Effector CD4-positive, alpha-beta T cell (primary cell): ENCODE measurements at places on chromosomes 2 and 18.

DNA sequence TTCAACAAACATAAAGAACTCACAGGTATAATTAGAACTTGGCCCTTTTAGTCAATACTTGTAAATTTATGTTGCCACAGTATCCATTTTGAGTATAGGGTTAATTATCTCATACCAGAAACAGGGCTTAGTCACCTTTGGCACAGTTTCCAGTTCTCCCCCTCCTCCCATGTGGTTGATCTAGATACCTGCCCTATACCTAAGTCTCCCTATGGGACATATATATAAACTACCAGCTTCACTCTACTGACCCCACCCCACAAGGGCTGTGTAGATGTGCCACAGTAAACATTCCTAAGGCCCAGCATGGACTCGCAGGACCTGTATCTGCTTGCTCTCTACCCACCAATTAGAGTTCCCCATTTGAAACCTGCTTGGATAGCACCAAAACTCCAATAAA is 371.7 kb upstream of the RND3 start:
- DNase-seq = no peak

- DNase-seq = no peak
Observed at GRCh38 chr2:8487461-8487932, 194.4 kb upstream of the ID2 start.

GRCh38 chr18:5110266-5110665 is 86.8 kb downstream of the AKAIN1 start:
- DNase-seq = no peak

- DNase-seq = no peak
Observed at GRCh38 chr2:9057939-9058761, 54.7 kb upstream of the MBOAT2 start.

- no peak for DNase-seq
Observed at GRCh38 chr2:15776629-15776919, 163.8 kb upstream of the MYCN start.

DNA sequence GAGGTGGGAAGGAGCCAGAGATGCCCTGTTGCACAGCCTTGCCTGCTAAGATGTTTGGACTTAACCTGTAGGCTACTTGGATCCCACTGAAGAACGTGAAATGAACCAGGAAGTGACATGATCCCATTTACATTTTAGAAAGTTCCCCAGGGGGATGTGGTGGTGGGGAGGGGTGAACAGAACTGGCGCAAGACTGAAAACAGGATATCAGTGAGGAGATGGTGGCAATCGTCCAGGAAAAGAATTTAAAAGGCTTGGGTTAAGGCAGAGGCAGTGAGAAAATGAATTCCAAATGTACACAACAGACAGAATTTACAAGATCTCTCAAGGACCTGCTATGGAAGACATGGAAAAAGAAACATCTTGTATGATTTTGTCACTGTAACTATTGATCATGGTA is 42.3 kb downstream of the SULT1C2 start:
- DNase-seq = no peak

GRCh38 chr2:178895872-178896271 is 88.6 kb upstream of the TTN start:
- DNase-seq = no peak

GRCh38 chr2:170277951-170278350 is 100.0 kb downstream of the MYO3B start:
- DNase-seq = no peak

DNA sequence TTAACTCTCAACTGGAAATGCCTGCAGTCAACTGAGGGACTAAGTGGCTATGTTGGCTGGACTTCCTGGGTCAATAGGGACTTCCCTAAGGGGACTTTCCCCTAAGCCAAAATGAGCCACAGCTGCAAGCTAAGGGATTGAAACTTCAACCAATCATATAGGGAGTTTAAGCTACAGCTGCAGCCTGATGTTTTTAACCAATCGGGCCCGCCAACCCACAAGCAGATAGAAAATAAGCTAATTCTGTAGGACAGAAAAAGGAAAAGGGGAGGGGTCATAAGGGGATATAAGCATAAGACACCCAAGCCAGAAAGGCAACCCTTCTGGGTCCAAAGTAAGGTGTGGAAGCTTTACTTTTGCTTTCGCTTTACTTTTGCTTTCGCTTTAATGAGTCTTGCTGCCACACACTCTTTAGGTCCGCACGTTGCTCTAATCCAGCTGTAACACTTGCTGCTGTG is 927.5 kb downstream of the ERBB4 start:
- no peak for DNase-seq

DNA sequence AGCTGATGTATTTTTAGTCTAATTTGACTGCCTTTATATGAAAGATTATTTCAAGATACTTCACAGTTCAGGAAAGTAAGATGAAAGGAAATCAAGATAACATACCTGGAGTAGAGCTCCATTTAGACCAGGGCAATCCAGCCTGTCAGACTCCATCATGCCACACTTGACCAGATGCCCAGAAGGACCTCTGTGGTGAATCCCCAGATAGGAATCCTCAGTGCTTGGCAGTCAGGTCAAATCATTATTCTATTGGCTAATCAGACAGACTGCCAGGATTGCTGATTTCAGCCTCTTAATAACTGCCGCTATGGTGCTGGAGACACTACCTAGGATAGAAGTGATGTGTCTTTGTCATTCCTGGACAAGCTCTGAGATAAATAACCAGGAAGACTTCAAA is 404.2 kb downstream of the STK39 start:
- no peak for DNase-seq

- no peak for DNase-seq
Observed at GRCh38 chr2:17813010-17813741, 3.1 kb upstream of the MSGN1 start.

- no peak for DNase-seq
Observed at GRCh38 chr2:58595714-58596113, 354.6 kb upstream of the FANCL start.

DNA sequence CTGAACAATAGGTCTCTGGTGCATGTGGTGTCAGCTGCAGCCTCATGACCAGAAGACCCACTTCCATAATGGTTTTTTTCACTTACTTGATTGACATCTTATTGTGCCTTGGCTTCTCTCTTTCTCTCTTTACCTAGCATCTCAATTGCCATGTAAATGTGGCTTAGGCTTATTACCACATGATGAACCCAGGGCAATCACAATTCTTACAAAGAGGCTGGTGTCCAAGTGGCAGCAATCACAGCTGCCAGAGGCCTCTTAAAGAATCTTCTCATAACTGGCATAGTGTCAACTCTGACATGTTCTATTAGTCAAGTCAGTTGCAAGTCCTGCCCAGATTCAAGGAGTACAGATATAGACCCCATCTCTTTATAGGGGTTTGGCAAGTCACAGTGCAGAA is 1224.8 kb downstream of the SUCLG1 start:
- no peak for DNase-seq

GRCh38 chr2:71223767-71224333 is 3.1 kb downstream of the PAIP2B start:
- DNase-seq = no peak

- no peak for DNase-seq
Observed at GRCh38 chr2:66481100-66481549, 46.2 kb downstream of the MEIS1 start.

- DNase-seq = no peak
Observed at GRCh38 chr18:39365836-39366485, 1800.4 kb upstream of the CELF4 start.

DNA sequence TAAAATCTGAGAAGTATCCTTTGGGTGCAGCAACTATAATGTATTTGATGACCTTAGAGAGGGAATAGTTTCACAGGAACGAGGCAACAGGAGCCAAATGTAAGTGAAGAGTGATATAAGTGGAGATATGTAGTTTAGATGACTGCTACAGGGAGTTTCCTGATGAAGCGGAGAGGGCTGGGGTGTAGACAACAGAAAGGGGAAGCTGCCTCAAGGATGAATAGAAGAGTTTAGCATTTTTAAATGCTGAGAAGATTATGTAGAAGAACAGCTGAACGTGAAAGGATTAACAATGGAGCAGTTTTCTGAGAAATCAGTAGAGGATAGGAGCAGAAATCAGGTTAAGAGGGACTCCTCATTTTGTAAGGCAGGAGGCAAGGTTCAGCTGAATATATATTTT is 133.3 kb downstream of the LCLAT1 start:
- DNase-seq = no peak

GRCh38 chr2:74548285-74548899 is 5.3 kb downstream of the LOXL3 start:
- DNase-seq = no peak

- DNase-seq = no peak
Observed at GRCh38 chr2:237886685-237887481, 27.5 kb downstream of the RAMP1 start.

GRCh38 chr2:221554769-221555493 is 17.2 kb downstream of the EPHA4 start:
- no peak for DNase-seq

DNA sequence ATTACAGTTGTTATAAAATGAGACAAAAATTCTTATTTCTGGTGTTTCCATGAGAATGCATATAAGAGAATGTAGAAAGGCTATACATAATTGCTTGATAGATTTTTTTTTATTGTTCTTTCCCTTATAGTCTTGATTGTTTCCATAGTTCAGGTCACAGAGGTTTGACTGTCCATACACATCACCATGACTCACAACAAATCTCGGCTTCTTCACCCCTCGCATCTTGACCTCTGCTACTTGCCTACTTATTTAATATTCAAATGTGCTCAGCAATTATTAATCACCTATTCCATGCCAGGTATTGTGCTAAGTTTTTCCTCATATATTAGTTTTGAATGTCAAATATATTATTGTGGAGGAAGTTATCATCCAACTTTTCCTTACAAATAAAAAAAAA is 789.6 kb downstream of the RNF144A start:
- no peak for DNase-seq

DNA sequence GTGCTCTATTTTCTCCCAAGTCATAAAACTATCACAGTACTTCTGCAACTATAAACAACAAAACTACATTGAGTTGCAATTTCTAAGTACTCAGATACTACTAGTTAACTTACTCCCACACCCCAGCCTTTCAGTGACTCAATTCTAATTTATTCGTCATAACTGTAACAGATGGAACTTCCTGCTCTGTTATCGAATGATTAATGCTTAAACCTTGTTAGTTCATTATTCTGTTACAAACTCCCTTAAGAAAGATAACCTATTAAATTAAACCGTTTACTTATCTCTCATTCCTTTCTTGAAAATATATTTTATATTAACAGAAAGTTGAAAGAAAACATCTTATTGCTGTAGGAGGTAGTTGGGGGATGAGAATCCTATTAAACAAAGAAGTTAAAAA is 17.0 kb downstream of the TNFAIP6 start:
- DNase-seq = no peak

- no peak for DNase-seq
Observed at GRCh38 chr18:37409878-37410277, 155.7 kb downstream of the CELF4 start.

DNA sequence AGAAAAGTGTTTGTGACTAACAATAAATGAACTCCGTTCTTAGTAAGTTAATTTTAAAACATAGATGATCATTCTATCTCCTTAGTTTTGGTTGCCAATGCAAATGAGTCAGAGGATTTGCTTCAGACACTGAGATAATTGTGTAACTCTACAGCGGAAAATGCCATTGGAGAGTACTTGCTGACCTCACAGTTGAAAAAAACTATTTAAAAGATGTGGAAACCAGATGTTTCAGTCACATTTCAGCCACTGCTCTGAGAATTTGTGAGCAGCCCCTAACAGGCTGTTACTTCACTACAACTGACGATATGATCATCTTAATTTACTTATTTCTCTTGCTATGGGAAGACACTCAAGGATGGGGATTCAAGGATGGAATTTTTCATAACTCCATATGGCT is at the start of gene TNFAIP6:
Gene TNFAIP6 (plus strand): TSS at position 234 of the 400 bp plus-strand sequence. CDS start 75 bp downstream, at position 309.
- DNase-seq = no peak

DNA sequence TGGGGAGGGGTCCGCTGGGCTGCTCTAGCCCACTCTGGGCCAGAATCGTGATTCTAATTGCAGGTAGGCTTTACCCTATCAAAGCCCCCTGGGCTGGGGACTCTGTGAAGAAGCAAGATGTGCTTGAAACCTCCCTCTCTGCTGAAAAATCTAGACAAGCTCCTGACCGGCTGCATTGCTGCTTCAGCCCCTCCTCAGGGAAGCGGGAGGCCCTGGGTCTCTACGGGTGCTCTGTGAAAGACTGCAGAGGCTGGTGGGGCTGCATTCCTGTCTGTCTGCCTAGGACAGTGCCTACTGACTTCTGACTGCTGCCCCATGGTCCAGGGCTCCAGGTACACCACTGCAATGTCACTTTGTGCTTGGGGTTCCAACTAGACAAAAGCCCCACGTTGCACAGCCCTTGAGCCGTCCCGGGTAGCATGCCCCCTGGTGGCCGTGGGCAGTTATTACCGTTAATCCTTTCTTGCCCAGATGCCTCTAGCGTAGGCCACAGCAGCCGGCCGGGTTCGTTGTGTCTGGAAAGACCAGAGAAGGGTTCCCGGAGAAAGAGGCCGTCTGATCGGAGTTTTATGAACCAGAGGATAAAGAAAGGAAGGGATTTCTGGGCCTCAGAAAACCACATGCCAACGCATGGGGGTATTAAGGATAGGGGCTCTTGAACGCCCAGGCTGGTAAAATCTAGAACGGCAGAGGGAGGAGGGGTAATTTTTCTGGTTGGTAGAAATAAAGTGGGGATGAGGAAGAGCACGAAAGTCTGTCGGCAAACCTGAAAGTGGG is 15.9 kb upstream of the C1QL2 start:
- peak; percentile 32 for DNase-seq

GRCh38 chr2:151178207-151178606 is 83.5 kb downstream of the RBM43 start:
- no peak for DNase-seq

DNA sequence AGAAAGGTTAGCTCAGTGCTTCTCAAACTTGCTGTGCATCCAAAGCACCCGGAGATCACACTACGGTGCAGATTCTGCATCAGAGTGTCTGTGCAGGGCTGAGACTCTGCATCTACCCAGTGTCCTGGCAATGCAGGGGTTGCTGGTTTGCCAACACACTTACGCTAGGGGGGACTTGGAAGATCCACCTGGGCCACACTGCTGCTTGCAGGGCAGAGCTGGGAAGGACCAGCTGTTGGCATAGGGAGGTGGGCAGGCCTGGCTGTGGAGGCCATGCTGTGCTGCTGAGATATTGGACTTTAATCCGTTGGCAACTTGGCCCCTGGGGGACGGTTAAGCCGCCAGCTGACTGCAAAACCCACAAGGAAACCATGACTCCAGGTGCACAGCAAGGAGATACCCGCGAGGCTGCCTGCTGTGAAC is 397.6 kb upstream of the HS6ST1 start:
- DNase-seq = no peak

- DNase-seq = no peak
Observed at GRCh38 chr2:200253639-200254038, 52.9 kb upstream of the SPATS2L start.

DNA sequence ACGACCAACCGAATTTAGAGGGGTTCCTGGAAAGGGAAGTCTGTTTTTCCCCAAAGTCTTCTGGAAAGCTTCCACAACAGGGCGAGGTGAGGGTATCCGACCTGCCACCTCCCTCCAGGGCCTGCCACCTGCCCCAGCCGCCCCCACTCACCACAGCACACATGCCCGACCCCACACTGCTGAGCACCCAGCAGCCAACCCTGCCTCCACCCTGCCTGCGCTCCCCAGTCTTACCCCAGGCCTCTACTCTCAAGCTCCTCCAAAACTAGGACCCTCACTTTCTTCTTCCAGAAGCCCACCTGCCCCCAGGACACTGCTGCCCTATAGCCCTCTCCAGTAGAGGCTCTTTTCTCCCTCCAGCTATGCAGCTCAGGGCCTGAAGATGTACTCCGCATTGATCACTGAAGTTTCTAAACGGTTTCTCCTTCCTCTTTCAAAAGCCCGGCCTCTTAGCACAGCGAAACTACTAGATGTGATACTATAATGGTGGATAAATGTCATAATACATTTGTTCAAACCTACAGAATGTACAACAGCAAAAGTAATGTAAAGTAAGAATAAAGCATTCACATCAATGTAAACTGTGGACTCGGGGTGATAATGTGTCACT is 128.8 kb upstream of the SLC1A4 start:
- no peak for DNase-seq
